ENCODE measurements at places on chromosomes 5 and 9. TPM values are rescaled to one million over a fixed set of nuclear protein-coding genes. Genes with fewer than 3 reads are reported as not detected.

WNT8A gene
- 0.26 TPM for total RNA-seq

PAPPA gene
- 0.17 TPM for total RNA-seq

DNA sequence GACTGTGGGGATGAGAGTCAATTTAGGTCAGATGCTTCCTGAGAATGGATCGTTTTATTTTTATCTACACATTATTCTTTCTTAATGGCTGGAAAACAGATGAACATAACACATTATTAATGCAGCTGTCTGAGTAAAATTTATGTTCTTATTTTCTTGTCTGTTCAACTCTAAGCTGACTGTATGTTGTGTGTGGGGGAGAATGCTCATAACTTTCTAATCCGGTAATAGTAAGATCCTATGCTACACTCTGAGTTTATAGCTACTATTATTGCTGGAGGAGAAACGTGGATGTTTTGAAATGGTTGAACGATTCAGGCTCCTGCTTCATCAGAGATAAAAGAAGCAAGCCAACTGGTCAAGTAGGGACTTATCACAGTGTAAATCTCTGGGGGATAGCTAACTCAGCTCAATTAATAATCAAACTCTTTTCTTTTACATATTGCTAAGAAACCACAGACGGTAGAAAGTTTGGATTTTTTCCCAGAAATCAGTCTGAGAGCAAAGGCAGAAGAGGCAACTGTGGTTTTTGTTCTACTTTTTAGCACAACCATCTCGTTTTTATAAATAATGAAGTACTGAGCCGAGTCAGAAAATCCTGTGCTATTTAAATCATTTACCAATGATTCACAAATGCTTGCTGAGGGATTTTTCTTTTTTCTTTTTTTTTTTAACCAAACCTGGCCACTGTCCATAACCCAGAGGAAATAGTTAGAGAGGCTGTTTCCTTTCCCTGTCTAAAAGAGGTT is 265.0 kb upstream of the FAM174A start:
- DNase-seq = no peak
- no peak overlapping the region for H3K27ac ChIP-seq
- H3K36me3 ChIP-seq = no peaks in the 10 kb centered on the region

- H3K4me1 ChIP-seq = peaks cover 2% of the 10 kb centered on the region
- H3K27me3 ChIP-seq = no peaks in the 10 kb centered on the region
- H3K27ac ChIP-seq = no peak overlapping the region
- no peaks in the 10 kb centered on the region for H3K36me3 ChIP-seq
Measured at GRCh38 chr5:132474131-132474723, 16.3 kb downstream of the IRF1 start.

DNA sequence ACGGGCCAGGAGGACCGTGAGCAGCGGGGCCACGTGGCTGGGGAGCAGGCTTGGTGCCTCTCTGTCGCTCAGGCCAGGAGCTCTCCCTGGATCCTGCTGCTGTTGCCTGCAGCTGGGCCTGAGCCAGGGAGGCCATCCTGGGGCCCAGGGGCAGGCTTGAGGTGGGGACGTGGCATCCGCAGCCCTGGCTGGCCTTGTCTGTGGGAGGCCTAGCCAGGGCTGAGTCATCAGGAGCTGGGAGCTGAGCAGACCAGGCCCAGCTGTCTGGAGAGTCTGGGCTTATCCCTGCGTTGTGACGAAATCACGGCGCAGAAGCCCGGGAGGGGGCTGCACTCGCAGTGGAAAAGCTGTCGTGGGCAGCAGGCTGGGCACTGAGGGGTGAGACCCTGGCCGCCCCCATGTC is 138.8 kb upstream of the COL5A1 start:
- H3K27me3 ChIP-seq = peaks cover 2% of the 10 kb centered on the region
- no peak for DNase-seq
- no peak overlapping the region for H3K27ac ChIP-seq
- peaks cover 7% of the 10 kb centered on the region for H3K36me3 ChIP-seq
- no peak overlapping the region for H3K4me3 ChIP-seq
- H3K4me1 ChIP-seq = no peaks in the 10 kb centered on the region

DNA sequence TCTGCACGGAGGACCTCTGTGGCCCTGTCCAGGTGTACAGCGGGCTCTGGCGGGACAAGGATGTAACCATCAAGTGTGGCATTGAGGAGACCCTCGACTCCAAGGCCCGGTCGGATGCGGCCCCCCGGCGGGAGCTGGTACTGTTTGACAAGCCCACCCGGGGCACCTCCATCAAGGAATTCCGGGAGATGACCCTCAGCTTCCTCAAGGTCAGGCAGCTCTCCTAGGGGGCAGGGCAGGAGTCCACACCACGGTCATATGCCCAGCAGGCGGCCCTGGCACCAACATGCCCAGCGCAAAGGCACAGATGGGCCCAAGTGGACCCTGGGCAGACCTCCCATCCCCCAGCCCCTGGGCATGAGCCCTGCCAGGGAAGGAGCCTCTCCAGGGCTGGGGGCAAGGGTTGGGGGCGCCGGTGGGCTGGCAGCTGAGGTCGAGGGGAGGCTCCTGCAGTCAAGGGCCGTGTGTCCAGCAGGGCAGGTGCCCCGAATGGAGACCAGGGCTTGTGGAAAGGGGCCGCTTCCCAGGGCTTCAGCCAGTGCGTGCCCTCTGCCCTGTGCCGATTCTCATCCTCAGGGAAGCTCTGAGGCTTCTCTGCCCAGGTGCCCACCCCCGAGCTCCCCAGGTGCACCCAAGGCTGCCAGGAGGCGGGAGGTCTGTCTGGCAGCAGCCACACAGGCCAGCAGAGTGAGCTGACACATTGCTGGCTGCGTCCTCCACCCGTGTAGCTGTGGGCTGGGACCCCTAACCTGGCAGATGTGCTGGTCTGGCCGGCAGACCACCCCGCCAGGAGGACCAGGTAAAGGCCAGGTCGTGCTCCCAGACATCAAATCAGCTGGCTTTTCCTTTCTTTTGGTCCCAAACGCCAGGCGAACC is 10.0 kb downstream of the DIPK1B start:
- no peaks in the 10 kb centered on the region for H3K27me3 ChIP-seq
- H3K4me3 ChIP-seq = no peak overlapping the region
- H3K4me1 ChIP-seq = no peaks in the 10 kb centered on the region
- H3K36me3 ChIP-seq = peaks cover 42% of the 10 kb centered on the region
- DNase-seq = no peak
- H3K27ac ChIP-seq = no peak overlapping the region

GRCh38 chr5:79237740-79238560 is 2.0 kb downstream of the JMY start:
- H3K4me1 ChIP-seq = no peaks in the 10 kb centered on the region
- no peaks in the 10 kb centered on the region for H3K27me3 ChIP-seq
- no peak overlapping the region for H3K27ac ChIP-seq
